ENCODE measurements at places on chromosomes 2 and 18.

DNA sequence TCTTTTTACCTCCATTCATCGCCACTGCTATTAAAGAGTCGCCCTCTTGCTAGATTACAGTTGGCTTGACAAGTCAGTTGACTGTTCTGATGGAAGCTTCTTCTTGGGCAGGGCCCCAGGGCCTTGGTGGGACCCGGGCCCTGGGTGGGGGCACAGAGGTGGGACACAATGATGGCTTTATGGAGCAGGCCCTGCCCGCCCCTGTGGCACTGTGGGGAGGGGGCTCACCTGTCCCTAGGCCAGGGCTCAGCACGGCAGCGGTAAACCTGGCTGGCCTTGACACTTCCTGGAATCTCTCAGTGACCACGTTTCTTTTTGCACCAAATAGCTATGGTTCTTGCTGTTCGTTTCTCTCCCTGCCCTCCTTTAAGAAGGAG lies 4.9 kb upstream of the HS6ST1 start:
- no peak for DNase-seq

GRCh38 chr2:110946902-110947301 lies 173.8 kb upstream of the BCL2L11 start:
- no peak for DNase-seq

- peak; percentile 36 for DNase-seq
Measured at GRCh38 chr18:57833441-57834101, 30.5 kb upstream of the ATP8B1 start.

DNA sequence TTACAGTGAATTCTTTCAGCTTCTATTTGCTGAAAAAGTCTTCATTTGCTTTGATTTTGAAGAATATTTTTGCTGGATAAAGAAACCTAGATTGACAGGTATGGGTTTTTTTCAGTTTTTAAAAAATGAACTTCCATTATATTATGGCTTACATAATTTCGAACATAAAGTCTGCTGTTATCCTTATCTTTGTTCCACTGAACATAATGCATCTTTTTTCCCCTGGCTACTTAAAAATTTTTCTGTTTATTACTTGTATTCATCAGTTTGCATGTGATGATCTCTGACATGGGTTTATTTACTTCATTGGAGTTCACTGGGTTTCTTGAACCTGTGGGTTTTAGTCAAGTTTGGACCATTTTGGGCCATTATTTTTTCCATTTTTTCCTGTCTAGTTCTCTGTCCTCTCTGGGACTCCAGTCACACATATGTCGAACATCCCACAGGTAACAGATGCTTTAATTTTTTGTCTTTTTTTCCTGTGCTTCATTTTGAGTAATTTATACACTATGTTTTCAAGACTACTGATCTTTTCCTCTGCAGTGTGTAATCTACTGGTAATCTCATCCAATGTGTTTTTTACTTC lies 33.1 kb downstream of the SEC11C start:
- no peak for DNase-seq

DNA sequence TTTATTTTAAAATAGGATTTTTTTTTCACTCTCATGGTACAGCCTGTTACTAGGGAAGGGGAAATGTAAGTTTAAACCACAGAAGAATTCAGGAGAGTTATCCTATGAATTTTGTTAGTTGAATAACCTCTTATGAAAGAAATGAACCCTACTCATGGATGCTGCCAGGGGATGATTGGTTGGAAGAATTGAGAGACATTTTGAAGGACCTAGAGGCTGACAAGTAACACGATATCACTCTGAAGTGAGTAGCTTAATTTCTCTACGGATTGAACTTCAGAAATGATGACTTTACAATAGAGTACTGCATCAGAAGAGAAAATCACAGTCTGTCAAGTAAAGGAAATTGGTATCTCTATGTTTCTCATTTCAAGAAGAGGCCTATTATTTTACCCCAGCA lies 1346.2 kb downstream of the SUCLG1 start:
- no peak for DNase-seq

DNA sequence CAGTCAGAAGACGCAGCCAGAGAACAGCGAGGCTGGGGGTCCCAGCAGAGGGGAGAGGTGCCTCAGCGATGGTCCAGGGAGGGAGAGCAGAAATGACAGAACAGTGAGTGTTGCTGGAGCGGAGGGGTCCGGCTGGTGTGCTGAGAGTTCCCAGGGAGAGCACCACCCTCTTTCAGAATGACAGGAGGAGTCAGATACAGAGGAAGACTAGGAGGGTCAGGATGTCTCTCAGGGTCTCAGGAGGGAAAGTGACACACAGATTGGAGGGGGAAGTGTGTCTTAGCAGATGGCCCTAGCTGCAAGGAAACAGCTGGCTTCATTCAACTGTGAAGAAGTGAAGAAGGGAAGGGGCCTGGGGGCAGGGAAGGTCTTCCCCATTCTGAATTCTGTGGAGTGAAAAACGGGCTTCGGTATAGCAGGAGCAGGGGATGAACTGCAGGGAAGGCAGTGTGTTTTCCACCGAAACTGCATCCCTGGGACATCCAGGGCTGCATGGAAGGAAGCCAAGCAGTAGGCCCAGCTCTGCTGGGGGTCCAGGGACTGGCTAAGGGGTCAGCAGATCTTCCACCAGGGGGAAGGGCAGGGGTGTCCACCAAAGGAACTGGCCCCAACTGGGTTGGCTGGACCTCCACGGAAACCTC lies 90.0 kb upstream of the OTOS start:
- DNase-seq = no peak

DNA sequence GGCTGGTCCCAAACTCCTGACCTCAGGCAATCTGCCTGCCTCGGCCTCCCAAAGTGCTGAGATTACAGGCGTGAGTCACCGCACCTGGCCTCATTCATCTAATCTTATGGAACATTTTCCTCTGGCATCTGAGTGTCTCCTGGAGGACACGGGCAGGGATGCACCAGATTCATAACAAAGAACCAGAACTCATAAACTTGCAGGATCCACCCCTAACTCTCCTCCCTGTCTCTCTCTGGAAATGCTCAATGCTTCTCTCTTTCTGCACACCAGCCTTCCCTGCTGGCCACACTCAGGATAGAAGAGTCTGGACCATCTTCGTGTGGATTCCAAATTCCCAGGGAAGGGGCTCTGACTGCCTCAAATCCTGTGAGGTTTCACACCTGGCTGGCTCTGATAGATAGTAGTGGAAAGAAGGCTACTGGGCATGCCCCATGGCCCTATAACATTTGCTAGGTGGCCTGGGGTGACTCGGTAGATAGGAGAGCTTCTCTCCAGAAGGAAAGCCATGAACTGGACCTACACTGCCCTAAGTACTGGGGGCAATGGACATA lies 483.2 kb upstream of the GYPC start:
- DNase-seq = no peak

DNA sequence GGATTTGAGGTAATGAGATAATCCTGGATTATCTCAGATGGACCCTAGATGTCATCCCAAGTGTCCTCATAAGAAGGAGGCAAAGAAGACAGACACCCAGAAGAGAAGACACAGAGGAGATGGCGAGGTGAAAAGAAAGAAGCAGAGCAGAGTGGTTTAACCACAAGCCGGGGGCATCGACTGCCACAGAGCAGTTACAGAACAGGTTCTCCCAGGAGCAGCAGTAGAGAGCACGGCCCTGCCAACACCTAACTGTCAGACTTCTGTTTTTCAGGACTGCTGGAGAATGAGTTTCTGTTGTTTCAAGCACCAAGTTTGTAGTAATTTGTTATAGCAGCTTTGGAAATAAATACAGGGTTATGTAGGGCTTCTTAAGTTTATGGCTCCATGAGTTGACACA lies 437.0 kb downstream of the THSD7B start:
- no peak for DNase-seq

GRCh38 chr2:215487002-215487372 lies 51.1 kb upstream of the FN1 start:
- DNase-seq = peak; percentile 27

DNA sequence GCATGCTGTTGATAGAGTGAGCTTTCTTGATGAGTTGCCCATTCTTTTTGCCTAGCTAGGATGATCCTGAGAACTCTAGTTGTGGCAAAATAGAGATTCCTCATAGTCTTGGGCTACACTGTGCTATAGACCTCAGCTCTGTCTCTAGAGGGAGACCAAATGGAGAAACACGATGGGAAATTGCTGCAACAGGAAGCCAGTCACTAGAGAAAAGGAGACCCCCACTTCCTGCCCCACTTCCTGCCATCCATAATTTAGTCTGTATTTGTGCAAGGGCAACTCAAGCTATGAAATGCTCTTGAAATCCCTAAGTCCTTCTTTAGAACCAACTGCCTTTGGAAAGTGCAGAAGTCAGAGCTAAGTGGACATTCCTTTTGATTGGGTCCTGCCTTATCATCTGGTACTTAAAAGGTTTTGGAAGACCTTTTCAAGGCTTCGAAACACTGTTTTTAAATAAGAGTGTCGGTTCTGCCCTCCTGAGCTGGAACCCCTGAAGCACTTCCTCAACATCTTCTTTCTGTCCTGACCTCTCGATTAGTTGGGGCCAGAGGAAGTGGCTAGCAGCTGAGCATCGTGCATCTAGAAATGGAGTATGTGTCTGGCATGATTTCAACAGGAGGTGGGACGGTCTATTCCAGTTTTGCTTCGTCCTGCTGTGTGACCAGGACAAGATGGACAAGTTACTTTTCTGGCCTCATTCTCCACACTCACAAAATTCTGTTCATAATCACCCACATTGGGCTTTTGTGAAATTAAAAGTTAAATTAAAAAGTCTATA lies 8.6 kb upstream of the KCNE4 start:
- no peak for DNase-seq

GRCh38 chr2:221691571-221691970 lies 119.5 kb upstream of the EPHA4 start:
- no peak for DNase-seq

- peak; percentile 39 for DNase-seq
Measured at GRCh38 chr2:26503231-26503880, 25.4 kb upstream of the OTOF start.

DNA sequence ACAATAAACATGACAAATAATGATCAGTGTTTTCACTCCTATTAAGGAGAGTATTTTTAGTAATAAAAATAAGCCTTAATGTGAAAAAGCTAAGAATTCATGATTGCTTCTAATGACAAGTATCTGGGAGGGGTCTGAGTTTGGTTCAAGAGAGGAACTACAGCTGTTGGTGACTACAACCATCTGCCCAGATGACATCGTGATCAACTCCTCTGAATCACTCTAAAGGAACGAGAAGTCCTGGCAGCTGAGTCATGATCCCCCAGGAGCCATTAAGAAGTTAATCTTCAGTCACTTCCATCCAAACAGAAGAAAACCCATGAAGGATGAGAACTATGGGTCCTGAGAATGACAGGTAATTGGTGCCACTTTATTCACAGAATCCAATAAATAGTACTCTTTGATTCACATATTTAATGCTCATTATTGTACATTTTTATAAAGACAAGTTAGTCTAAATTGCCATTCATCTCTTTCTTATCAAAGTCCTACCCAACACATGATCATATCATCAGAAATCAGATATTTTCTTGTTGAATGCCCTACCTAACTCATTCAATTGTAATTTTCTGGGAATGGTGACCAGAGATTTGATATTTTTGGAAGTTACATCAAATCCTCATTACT lies 6.8 kb downstream of the TFPI start:
- DNase-seq = peak; percentile 96

DNA sequence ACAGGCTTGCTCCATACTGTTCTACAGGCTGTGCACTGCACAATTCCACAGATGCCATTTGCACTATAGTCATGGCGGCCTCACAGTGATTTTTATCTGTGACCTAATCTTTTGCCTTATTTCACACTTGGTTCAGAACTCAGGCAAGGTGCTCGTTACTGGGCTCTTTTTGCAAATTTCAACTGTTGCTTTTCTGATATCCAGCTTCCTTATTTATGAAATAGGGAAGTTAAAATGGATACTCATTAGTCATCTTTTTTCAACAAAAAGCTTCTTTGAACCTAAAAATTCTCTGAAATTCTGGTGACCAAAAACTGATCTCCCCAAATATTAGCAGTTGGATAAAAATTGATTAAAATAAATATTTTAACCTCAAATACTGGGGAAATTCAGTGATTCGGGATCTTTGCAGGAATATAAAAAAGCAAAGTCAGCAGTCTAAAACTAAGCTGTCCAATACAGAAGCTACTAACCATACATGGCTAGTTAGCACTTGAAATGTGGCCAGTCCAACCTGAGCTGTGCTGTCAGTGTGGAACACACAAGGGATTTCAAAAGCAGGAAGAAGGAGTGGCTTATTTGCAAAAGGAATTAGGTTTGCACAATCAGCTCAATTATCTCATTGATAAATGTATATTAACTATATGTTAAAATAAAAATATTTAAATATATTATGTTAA lies 134.4 kb downstream of the COL4A4 start:
- no peak for DNase-seq

- peak; percentile 83 for DNase-seq
Measured at GRCh38 chr2:130336877-130337734, 5.6 kb upstream of the IMP4 start.

GRCh38 chr18:78099979-78100588 lies 850.4 kb downstream of the GALR1 start:
- no peak for DNase-seq

GRCh38 chr2:44063033-44063432 lies 67.2 kb upstream of the LRPPRC start:
- DNase-seq = no peak

- DNase-seq = no peak
Measured at GRCh38 chr2:231923951-231924888, 2.0 kb downstream of the NPPC start.

DNA sequence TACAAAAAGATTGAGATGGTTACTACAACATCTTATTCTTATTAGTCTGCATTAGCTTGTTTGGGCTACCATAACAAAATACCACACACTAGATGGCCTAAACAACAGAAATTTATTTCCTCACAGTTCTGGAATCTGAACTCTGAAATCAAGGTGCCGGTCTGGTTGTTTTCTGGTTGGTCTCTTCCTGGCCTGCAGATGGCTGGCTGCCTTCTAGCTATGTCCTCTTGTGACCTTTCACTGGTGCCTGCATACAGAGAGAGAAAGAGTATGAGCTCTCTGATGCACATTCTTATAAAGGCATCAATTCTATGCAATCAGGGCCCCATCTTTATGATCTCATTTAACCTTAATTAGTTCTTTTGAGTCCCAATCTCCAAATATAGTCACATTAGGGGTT lies 696.5 kb downstream of the TDRD15 start:
- DNase-seq = no peak

DNA sequence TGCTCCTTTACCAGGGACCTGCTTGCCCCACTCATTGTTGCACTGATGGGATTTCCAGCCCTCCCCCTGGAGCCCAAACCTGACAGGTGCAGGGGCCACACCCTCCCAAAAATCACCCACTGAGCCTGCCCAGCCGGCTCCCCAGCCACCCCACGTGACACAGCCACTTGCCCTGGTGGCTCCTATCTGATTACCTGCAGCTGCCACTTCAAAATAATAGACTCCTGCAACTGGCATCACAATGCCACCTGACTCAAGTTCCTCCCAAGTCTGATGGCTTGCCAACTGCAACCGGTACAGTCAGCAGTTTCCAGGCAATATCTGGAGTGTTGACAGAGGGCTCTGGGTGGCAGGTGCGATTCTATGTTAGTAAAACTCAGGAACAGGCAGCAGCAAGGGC lies 66.2 kb downstream of the CRACDL start:
- DNase-seq = no peak

DNA sequence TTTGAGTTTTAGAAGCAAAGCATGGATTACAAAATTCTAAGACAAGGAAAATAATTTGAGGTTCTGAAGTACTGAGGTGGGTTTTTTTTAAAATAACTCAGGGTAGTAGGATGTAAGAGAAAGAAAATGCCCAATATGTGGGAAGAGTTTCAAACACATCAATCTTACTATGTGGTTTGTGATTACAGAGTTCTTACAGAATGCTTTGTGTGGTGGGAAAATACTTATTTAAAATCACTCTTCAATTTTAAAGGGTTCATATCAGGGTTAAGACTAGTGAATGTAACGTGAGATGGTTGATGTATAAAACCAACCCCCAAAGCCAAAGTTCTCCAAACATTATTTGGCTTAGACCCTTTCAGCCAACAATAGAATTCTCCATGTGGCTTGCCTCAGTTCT lies 173.5 kb downstream of the UBE2E3 start:
- DNase-seq = no peak

Measured in fibroblast of pulmonary artery (primary cell).